Esophagus squamous epithelium (tissue), 5 donors: ENCODE measurements at places on chromosomes 13 and 19. TPM values are rescaled to one million over a fixed set of nuclear protein-coding genes. Genes with fewer than 3 reads are reported as not detected.

NLRP11 gene
- total RNA-seq, result not detected

DNA sequence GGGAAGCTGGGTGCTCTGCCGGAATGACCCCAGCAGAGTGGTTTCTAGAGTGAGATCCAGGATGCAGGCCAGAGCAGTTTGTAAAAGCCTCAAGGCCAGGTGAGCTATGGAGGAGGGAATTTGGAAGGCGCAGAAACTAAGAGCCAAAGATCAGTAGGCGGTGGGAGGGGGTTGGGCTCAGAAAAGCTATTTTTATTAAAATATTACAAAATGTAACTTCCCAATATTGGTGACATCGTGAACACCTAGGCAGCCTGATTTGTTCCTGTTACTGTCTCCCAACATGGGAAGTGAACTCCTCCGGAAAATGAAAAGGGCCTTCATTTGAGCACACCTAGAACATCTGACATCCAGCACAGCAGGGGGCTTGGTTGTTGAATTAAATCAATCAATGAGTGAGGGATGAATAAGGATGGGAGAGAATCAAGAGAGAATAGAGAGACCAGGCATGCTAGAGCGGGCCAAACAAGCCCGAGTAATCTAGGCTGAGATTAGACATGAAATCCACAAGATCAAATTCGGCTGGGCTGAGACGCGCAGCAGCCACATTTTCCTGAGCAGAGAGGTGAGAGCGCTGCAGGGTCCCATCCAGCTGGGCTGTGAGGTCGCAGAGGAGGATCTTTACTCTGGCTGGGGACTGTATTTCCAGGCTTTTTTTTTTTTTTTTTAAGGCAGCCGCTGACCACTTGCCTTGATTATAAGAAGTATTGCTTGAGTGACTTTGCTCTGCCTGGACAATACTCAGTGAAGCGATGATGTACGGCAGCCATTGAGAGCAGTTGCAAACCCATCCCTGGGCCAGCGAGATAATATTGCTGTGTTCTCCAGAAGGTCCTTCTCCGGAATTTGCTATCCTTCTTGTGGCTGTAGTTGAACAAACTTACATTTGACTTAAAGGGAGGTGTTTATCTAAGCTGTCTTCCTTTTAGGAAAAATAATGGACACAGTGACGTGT lies 178.0 kb upstream of the KL start:
- no peaks in the 10 kb centered on the region for H3K36me3 ChIP-seq
- peaks cover 2% of the 10 kb centered on the region for H3K4me1 ChIP-seq
- no peak overlapping the region for H3K27ac ChIP-seq
- no peak for DNase-seq
- no peak overlapping the region for H3K4me3 ChIP-seq
- no peaks in the 10 kb centered on the region for H3K27me3 ChIP-seq

DNA sequence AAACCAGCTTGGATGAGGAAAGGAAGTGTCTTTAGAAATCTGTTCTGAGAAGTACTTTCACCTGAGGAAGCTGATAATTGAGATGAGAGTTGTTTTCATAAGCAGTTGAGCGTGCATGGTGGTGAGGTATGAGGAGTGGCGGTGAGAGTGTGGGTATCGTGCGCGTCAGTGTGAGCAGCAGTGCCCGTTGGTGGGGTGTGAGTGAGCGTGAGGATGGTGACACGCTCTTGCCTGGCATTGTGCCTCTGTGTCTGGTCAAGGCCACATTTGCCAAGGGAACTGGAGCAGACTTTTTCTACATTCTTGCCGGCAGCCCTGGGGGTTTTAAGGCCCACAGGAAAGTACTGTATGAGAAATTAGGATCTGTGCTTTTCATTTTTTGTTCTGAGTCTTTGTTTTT lies 36.5 kb upstream of the TEX29 start:
- H3K27me3 ChIP-seq, result no peaks in the 10 kb centered on the region
- no peak overlapping the region for H3K4me3 ChIP-seq
- peaks cover 46% of the 10 kb centered on the region for H3K4me1 ChIP-seq
- DNase-seq, result no peak
- peak overlapping the region; percentile 87 for H3K27ac ChIP-seq

ZNF132 gene
- 2.0 TPM for total RNA-seq

DNA sequence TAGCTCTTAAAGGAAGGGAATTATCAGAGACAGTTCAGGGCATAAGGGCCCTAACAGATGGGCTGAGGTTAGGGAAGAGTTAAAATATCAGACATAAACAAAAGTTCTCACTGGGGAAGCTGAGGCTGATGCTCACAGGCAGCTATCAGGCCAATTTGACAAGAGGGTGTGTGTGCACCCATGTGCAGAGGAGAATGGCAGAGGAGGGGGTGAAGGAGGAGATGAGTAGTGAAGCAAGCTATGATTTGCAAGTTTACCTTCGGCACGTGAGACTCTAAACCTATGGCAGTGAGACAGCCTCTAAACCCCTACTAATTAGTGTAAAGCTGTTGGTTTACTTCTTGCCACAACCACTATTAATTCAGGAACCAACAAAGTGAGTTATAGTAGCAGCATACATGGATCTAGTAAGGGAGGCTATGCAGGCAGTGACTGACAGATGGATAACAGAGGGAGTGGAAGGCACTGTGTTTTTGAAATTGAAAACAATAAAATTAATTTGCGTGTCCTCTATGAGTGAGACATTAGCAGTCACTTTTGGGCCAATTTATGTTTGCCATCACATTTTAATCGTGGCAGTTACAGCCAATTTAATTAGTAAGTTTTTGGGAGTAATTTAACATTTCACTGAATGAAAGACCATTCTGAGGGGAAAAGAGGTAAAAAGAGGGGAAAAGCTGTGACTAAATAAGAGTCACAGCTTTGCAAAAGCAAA lies 99.6 kb upstream of the HTR2A start:
- no peaks in the 10 kb centered on the region for H3K36me3 ChIP-seq
- no peaks in the 10 kb centered on the region for H3K27me3 ChIP-seq
- no peak overlapping the region for H3K4me3 ChIP-seq
- no peaks in the 10 kb centered on the region for H3K4me1 ChIP-seq

- DNase-seq, result no peak
- no peak overlapping the region for H3K27ac ChIP-seq
These were observed 35.8 kb upstream of the TM9SF2 start for GRCh38 chr13:99465454-99465853.
